Activated CD4-positive, alpha-beta T cell treated with anti-CD3 and anti-CD28 coated beads for 24 hours (primary cell): ENCODE measurements at places on chromosomes 1 and 21.

- DNase-seq = no peak
These were observed 56.3 kb downstream of the MAN1C1 start for GRCh38 chr1:25672763-25673409.

GRCh38 chr1:57489358-57490036, 65.6 kb upstream of the DAB1 start:
- DNase-seq = no peak

GRCh38 chr1:211939876-211940468, 95.4 kb downstream of the INTS7 start:
- DNase-seq = peak; percentile 30

GRCh38 chr21:39381009-39381408, 32.1 kb upstream of the HMGN1 start:
- DNase-seq = no peak

DNA sequence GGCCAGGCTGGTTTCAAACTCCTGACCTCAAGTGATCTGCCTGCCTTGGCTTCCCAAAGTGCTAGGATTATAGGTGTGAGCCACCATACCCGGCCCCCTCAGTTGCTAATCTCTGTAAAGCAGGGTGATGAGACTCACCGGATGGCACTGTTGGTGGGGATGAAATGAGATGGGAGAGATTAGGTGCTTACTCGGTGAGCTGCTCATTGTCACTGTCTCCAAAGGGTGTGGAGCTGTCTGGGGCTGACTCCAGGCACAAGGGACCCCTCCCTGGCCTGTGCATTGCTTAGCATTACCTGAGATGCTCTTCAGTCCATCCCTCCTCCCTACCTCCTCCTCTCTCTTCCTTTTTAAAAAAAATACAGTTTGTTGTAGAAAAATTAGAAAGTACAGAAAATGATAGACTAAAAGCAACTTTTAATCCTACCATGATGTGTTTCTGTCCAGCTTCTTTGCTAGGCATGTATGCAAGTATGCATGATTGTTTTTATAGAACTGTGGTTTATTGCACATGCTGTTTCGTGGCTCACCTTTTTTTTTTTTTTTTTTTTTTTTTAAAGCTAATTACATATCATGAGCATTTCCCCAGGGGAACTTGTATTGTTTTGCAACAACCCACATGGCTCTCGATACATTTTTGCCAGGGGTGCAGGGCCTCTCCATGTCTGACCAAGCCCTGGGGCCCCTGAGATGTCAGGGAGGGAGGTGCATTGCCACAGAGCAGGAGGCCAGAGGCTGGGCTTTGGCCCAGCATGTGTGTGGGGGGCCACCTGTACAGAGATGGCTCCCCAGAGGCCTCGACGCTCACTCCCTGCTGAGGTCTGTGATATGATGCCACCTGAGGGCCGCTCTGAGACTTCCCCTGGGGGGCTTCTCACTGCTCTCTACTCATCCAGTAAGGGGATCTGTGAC, 55.4 kb downstream of the ARHGEF10L start:
- no peak for DNase-seq

DNA sequence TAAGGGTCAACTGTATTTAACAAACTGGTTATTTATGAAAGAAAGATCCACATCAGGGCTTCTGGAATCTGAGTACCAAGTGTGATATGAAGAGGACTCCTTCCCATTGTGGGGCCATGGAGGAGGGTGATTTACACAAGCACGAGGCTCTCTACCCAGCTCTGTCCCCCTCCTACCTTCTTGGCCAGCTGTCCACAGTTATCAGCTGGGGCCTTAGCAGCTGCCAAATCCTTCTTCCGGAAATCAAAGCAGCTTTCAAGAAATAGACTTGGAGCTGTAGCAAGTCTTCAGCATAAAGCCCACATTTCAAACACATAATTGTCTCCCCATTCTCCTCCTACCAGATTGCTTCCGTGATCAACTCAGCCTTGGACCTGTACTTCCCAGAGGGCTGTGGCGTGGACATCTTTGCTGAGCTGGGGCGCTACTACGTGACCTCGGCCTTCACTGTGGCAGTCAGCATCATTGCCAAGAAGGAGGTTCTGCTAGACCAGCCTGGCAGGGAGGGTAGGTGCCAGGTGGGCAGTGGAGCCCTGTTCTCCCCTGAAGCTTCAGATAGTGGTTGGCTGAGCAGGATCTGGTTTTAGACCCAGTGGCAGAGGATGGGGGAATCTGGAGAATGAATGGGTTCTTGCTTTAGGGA, 15.5 kb downstream of the AZIN2 start:
- no peak for DNase-seq

DNA sequence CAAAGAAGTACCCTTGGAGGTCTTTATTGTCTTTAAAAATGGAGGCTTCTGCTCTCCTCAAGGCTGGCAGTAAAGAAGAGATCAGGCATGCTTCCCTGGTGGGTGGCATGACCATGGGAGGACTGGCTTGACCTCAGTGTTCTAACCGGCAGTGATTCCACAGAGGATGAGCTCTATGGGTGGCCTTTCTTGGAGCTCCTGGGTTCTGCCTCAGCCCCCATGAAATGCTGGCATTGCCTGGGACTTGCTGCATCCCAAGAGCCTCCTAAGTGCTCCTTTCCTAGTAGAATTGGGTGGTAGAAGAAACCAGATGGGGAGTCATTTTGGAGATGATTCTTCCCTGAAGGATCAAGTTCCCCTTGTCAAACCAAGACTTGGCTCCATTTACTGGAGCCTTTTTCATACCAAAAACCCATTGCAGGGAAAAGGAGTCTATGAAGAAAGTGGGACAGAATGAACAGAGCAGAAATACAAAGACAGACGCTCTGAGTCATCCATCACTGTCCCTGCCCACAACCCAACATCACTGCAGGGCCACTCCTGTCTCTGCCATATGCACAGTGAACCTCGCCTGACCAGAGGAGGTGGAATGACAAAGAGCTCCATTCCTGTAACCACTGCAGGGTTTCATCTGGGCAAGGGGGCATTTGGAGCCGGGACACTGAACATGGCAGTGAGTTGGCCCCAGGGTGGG, 42.4 kb downstream of the RIMS3 start:
- no peak for DNase-seq

GRCh38 chr1:227070638-227071285, 130.7 kb downstream of the COQ8A start:
- DNase-seq = no peak

- peak; percentile 19 for DNase-seq
These were observed 450 bp downstream of the S100A10 start for GRCh38 chr1:151993084-151993733.

- DNase-seq = no peak
These were observed 5.3 kb upstream of the GPR61 start for GRCh38 chr1:109534307-109534858.

- no peak for DNase-seq
These were observed 300.9 kb downstream of the ASTN1 start for GRCh38 chr1:176863613-176864012.

GRCh38 chr1:111424281-111424680, 3.3 kb downstream of the OVGP1 start:
- no peak for DNase-seq

GRCh38 chr21:40151611-40152010, 284.4 kb downstream of the PCP4 start:
- no peak for DNase-seq

GRCh38 chr1:209402697-209403096, 180.8 kb upstream of the CAMK1G start:
- no peak for DNase-seq

DNA sequence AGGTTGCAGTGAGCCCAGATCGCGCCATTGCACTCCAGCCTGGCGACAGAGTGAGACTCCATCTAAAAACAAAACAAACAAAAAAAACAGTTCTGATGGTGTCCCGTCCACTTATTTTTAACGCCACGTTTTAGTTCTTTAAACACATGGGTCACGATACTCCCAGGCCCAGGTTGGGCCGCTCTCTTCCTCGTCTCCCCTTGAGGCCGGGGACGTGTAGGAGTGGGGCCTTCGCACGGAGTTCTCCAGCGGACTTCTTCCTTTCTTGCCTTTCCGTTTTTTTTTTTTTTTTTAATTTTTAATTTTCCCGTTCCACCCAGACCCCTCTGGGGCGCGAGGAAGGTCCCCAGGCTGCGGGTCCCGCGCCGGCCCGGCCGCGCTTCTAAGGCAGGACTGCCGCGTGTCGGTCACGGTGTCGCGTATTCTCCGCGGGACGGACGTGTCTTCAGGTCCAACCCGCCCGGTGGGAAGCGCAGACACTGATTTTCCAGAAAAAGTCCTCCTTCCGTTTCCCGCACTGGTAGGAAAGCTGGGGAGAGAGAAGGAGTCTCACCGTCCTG, 47.5 kb upstream of the SLC19A1 start:
- DNase-seq = no peak

- no peak for DNase-seq
These were observed 20.4 kb downstream of the DENND2D start for GRCh38 chr1:111179968-111180533.

GRCh38 chr1:246319083-246319714, 187.9 kb downstream of the SMYD3 start:
- DNase-seq = no peak

- DNase-seq = peak; percentile 78
These were observed 109.6 kb downstream of the KCNN3 start for GRCh38 chr1:154760469-154760933.

DNA sequence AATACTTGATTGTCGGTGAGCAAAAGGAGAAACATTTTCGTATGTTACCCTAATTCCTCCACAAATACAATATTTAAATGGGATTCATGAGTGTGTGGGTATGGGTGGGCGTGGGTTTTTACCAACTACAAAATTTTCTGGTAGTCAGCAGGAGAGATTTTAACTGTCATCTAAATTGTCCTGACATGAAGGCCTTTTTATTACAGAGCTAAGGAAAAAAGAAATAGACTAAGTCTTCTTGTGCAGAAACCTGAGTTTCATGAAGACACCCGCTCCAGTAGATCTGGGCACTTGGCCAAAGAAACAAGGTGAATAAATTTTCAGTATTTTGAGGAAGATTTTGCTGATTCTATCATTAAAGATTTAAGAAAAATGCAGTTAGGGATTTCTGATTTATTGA, 752 bp downstream of the RGS18 start:
- DNase-seq = no peak

DNA sequence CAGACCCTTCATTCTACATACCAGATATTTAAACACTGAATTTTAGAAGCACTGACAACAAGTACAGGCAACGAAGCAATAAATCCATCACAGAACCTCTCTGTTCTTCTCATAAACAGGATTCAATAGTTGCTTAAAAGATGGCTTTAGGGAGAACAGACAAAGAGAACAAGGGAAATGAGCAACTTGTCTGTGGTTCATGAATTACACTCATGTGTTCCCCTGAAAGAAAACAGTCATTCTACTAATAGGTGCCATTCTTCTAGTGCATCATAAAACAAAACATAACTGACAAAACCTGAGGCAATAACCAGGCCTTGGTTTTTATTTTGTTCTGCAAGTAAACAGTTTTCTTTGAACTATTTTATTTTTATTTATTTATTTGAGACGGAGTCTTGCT, 6.8 kb downstream of the GNL2 start:
- DNase-seq = no peak

GRCh38 chr21:46538851-46539666, 65.8 kb downstream of the S100B start:
- no peak for DNase-seq
